ENCODE measurements at places on chromosomes 3 and 15.

GRCh38 chr3:38579551-38580449 is 69.7 kb downstream of the SCN5A start:
- DNase-seq = no peak

GRCh38 chr15:94579286-94579685 is 347.9 kb downstream of the MCTP2 start:
- DNase-seq = no peak

DNA sequence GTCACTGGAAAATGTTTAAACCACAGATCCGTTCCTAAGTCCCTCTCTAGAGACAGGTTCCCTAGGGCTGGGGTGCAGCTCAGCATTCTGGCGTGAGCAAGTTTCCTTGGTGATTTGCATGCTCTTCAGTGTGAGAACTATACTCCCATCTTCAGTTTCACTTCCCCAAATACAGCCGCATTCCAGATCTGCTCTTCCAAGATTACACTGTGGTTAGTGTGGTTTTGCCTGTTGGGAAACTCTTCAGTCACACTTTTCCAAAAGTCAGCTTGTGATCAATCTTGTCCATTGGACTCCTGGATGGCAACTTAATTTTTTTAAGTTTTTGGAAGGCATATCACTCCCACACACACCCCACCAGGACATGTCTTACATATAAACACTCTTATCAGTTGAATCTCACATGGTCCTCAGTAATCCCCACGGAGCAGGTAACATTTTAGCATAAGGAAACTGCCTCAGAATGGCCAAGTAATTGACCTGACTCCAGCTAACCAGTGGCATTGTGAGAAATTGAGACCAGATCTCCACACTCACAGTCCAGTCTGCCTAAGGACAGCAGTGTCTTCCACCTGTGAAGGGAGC is 33.5 kb upstream of the PTPN23 start:
- DNase-seq = no peak

GRCh38 chr15:59545573-59545972 is 66.0 kb upstream of the GCNT3 start:
- no peak for DNase-seq

GRCh38 chr3:120451272-120451761 is 525 bp upstream of the FSTL1 start:
- no peak for DNase-seq

- DNase-seq = no peak
Measured at GRCh38 chr15:39183164-39183881, 397.6 kb upstream of the THBS1 start.

DNA sequence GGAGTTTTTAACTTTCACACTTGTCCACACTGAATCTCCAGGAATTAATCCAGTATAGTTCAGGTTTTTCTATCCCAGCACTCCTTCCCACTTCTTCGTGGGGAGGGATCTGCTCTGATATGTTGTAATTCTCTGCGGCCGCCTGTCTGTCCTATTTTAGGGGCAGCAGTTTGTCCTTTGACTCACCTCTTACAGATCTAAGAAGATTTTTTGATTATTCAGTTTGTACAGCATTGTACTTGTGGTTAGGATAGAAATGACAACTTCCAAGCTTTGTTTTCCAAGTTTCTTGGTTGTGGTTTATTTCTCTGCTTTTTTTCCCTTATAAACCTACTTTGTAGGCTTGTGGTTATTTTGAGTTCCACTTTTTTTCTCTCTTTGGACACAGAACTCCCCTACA is 601.7 kb downstream of the SI start:
- DNase-seq = no peak

GRCh38 chr15:68197170-68197492 is 8.0 kb downstream of the CALML4 start:
- DNase-seq = no peak

DNA sequence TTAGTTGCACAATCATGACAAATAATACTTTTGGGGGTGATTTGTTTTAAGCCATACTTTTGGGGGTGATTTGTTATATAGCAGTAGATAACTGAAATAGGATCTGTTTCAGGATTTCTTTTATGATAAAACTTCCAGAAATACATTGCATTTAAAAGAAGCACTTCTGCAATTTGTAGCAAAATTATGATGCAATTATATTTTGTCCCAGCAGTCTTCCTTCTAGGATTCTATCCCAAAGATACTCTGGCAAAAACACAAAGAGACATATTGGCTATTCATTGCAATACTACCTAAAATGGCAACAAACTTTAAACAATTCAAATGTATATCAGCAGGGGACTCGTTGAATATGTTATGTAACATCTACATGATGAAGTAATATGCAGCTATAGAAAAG is 78.9 kb upstream of the ANKRD28 start:
- no peak for DNase-seq

All from stimulated activated CD8-positive, alpha-beta memory T cell treated with anti-CD3 and anti-CD28 coated beads, Interleukin-12 subunit alpha, Interleukin-12 subunit beta, amount 100 ng/mL, for 1 hour (primary cell).